ACHN (cell line): ENCODE measurements at places on chromosomes 13 and 19.
A peak's percentile ranks its signal among the peaks of the same experiment; 100 is the strongest.

GRCh38 chr19:3075605-3076431 lies 13.5 kb upstream of the TLE5 start:
- DNase-seq: peak; percentile 31

DNA sequence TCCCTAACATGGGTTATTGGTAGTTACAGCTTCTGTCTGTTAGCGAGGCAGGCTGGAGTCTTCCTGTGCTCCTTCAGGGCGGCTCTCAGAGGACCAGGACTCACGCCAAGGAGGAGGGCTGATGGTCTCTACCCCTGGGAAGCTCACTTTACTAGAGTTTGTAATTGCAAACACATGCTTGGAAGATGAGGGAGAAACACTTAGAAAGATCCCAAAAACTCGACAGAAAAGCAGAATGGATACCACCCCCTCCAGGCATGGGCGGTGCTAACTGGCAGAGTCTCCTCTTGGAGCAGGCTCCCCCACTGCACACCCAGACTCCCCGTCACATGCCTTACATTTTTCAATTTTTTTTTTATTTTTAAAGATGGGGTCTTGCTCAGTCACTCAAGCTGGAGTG lies 62.0 kb downstream of the PARP4 start:
- no peak for DNase-seq

DNA sequence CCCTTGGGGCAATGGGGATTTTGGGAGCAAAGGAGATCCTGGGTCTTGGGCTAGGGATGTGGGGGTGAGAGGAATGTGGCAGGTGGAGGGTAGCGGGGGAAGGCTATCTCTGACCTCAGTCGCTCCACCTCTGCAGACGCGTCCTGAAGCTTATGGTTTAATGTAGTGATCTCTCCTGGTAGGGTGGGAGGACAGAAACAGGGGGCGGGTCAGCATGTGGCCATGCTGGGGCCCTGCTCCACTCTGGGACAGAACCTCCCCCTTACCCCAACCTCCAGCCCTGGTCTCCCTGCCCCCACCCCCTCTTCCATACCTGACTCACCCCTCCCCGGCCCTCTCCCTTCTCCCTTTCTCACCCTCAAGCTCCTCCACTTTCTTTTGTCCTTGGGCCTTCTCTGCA lies 1.4 kb downstream of the BST2 start:
- DNase-seq: no peak

DNA sequence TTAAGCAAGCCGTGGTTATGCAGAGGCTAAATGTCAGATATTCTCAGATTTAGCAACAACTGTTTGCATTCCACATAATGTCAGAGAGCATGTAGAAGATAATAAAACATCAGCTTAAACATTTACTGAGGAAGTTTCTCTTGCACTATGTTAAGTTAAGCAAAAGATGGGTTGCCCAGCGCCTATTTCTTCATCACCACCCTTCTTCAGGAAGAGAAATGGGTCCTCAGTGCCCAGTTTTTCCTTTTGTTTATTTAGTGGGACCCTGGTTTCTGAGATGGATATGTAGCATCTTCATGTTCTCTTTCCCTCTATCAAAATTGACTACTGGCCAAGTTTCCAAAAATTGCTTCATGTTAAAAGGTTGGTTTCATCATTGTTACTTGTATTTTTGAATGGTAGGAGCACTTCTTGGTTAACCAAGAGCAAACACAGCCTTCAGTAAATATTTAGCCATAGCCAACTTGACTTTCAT lies 356.8 kb downstream of the RFC3 start:
- DNase-seq: no peak

DNA sequence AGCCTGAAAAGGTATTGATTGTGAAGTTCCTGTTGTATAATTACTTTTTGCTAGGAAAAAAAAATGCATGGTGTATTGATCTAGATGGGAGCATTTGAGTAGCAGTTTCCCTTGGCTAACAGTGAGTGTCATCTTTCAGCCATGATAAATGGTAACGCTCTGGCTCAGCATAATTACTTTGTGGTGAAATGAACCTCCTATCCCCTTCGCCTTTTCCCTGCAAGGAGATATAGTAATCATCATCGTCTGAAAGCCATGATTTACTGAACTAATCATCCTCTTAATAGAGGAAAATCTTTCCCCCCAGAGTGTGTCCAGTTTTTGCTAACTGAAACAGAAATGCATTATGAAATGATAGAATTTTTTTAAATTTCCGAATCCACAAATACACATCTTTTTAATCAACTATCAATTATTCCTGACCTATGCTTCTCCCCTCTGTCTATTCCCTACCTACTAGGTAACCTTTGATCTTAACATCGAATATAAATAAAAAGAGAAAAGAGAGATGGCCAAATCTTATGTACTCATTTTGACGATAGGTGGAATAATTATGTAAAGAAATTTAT lies 88.7 kb downstream of the MAB21L1 start:
- no peak for DNase-seq

DNA sequence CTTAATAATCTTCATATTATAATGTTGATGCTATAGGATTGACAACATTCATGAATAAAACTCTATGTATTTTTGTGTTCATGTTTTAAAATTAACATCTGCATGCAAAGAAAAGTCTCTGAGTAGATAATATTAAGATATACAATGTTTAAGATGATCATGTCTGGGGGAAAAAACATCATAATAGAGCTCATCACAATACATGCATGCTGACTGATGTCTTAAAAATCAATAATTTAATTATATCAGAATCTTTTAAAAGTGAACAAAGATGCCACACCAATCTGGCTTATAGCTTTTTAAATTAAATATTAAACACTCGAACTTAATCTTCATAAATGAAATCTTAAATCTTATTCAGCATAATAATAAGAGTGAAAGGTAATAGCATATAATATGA lies 933.9 kb upstream of the MIR17HG start:
- DNase-seq: no peak

DNA sequence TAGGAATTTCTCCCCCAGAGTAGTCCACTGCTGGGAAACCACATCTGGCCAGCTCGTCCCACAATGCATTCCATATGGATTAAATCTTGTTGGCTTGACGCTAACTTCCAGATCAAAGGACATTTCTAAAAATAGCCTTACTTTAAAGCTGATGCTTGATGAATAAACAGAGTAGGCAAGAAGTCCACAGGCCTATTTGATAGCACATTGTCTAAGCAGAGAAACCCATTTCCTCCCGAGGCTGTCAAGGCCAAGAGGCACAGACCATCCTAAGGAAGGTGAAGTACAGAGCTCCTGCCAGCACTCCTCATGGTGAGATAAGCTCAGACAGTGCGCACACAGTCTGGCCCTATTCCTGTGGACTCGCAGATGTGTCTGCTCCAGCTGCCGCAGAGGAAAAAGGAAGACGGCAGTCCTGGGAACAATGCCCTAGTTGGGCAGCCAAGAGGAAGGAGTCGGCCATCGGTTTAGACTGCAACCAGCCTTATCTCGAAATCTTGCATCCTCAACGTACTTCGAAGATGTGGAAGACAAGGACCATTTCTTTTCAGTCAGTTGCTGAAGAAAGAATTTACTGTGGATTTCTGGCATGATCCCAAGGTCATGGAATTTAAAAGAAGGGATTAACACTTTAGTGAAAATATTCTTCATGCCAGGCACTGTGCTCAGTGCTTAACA lies 156.8 kb downstream of the RGCC start:
- no peak for DNase-seq

DNA sequence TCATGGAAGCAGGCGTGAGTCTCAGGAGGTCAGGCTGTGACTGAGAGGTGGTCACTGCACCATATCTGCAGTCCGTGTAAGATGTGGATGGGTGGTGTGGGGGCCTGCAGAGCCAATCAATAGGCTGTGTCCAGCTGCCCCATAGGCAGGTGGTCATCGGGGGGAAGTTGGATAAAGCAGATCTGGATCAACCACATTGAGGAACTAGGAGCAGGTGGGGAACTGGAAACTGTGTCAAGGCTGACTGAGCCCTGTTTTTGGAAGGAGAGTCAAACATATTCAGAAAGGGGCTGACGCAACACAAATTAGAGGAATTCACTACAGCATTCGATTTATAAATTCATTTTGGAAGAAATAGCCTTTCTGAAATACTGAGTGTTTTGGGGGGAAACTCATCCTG lies 15.0 kb downstream of the CLEC4M start:
- no peak for DNase-seq

- DNase-seq: no peak
These were observed 453 bp downstream of the ZNF256 start for GRCh38 chr19:57947088-57947418.

- no peak for DNase-seq
These were observed 50.7 kb upstream of the USP29 start for GRCh38 chr19:57068921-57069697.

- no peak for DNase-seq
These were observed 363.1 kb downstream of the FGF14 start for GRCh38 chr13:102038787-102039186.

DNA sequence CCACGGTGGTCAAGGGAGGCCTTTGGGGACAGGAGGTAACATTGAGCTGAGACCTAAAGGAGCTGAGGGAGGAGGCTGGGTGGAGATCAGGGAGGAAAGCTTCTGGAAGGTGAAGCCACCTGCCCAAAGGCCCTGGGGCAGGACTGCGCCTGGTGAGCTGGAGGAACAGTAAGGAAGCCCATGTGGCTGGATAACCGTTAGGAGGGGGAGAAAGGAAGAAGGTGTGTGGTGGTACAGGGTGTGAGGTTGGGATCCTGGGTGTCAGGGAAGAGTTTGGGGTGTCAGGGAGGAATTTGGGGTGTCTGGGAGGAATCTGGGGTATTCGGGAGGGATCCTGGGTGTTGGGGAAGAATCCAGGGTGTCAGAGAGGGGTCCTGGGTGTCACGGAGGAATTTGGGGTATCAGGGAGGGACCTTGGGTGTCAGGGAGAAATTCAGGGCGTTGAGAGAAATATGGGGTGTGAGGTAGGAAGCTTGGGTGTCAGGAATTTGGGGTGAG lies 695 bp downstream of the TICAM1 start:
- no peak for DNase-seq

GRCh38 chr13:97660594-97661260 lies 226.8 kb downstream of the RAP2A start:
- DNase-seq: no peak

DNA sequence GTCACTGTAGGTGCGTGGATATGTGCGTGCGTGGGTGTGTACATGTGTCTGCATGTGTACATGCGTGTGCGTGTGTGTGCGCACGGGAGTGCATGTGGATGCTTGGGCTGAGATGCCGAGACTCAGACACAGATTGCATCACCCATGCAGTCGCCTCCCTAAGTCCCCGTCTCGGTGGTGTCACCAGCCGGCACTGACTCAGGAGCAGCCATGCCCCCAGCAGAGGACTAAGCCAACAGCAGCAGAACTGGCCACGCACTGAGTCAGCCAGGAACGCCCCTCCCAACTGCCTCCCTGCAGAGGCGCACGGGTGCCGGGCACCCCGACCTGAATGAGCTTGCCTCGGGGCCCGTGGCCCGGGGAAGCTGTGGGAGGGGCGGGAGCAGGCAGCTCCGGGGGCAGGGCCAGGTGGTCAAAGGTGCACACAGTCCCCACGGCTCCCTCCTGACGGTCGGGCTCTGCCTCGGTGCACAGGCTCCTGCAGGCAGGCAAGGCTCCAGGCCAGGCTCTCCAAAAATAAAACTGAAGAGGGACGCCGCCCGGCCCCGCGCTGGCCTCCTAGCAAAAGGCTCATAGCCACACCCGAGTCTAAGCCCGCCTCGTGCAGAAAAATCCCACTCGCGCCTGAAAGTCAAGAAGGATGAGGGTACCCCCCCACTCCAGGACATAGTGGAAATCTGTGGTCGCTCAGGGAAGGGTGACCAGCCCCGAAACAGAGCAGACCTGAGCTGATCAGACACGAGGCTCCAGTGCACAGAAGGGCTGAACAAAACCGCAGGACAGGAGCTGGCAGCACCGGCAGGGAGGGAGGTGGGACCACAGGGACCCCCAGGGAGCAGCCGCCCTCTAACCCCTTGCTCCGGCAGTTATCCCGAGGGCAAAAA lies 49.2 kb downstream of the GADD45B start:
- DNase-seq: peak; percentile 81

DNA sequence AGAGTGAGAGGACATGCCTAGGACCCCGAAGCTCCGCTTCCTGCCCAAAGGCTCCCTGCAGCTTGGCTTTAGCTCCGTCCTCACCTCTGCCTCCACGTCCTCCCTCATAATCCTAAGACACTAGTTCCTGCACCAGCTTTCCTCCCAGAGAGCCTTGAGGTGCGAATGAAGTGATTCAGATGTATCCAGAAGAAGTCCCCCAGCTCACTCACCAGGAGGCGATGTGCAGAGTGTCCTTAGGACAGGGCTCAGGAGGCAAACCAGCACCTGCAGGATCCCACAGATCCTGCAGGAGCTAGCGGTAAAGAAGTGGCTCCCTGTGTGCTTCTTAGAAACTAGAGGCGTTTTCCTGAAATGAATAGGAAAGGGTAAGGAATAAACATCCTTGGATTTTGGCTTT lies 109.7 kb downstream of the HSPH1 start:
- DNase-seq: no peak

DNA sequence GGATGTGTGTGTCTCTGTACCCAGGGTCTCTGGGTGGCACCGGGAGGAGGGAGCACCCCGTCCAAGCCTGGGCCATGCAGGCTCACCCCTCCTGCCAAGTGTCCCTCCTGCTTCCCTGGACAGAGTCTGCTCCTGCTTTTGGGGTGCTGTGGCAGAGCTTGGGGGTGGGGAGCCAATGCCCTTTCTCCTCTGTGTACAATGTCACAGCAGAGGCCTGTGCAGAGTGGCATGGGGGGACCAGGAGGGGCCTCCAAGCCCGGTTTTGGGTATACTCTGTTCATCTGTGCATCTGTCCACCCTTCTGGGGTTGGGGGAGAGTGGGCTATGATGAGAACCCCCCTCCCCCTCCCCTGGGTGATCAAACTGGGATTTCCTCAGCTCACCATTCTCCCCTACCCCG lies 33.5 kb downstream of the PDE4A start:
- DNase-seq: no peak

DNA sequence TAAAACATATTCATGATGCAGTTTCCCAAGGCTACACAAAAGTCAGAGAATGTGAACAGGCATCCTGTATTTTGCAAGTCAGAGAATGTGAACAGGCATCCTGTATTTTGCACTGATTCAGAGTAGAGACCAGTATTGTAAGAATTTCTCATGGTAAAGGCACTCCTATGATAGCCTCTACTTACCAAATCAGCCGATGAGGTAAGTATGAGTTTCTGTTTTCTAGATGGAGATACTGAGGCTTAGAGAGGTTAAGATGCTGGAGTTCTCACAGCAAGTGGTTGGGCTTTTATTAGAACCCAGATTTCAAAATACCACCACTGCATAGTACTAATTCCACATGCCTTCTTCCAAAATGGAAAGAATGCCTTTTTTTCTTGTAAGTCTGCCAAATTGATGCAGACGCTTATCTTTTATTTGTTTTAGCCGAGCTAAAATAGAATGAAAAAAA lies 12.3 kb downstream of the TPT1 start:
- DNase-seq: no peak

DNA sequence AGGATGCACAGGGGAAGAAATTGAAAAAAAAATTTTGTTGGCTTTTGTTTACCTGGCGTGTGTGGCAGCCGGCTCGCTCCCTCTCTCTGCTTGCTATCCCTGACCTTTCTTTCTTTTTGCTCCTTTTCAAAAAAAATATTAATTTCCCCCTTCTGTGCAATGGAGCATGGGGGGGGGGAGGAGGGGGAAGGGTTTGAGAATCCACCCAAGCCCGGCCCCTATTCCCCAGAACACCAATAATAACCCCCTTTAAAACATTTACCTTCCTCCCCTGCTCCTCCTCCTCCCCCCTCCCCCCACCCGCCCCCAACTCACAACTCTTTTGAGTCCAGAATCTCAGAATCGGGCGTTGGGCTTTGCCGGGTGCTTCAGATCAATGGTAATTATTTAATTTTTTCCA lies 28.4 kb downstream of the NFIX start:
- DNase-seq: no peak
